Globus pallidus (tissue), 1 donor: ENCODE measurements at places on chromosomes 5 and 9.

GRCh38 chr9:79796411-79796810 lies 224.6 kb downstream of the TLE4 start:
- no peak for DNase-seq

- peak; percentile 46 for DNase-seq
Observed at GRCh38 chr5:179732918-179733771, 523 bp downstream of the MAML1 start.

- DNase-seq: no peak
Observed at GRCh38 chr9:105656131-105656921, 5.9 kb upstream of the TAL2 start.

- DNase-seq: no peak
Observed at GRCh38 chr5:40333459-40334241, 346.1 kb upstream of the PTGER4 start.

DNA sequence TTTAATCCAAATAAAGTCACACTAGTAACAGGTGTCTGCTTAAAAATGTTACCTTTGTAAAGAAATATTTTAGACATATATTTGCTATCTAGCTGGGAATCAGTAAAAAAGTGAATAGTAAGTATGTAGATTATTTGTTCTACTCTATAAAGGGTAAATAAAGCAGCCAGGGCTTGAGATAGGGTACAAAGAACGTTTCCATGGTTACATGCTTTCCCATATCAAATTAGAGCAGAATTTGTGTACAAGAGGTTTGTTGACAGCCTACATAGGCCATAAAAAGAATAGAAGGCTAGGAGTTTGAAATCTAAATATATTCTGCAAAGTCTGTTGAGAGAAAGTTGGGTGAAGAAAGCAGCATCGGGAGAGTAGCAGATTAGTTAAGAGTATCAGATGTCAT lies 160.9 kb upstream of the POU5F2 start:
- no peak for DNase-seq

DNA sequence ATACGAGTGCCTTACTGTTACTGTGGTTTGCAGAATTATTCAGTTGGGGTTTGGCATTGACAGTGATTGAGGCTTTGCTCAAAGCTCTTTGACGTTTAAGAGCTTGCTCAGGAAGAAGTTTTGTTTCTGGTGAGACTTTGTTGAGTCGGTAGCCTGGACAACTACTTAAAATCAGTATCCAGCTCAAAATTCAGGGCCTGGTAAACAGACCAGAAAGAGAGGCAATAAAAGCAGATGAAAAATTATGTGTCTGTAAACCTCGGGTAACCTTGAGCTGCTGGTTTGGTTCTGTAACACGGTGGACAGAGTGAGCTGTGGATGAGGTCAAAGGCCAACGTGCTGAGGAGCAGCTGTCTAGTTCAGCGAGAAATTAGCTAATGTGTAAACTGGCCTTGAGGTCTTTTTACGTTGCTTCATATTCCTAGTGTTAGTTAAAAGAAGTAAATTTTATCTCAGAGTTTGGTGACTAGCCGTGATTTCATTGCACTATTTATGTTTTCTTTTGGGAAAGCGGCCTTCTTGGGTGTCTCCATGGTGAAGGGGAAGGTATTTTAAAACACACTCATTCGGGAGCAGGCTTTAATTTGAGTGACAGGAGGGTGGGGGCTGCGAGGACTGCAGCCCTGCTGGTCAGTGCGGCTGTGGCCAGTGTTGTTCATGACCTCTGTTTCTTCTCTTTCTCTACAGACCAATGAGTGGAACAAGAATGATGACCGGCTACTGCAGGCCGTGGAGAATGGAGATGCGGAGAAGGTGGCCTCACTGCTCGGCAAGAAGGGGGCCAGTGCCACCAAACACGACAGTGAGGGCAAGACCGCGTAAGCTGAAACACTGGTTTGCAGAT lies 82.0 kb upstream of the TTC23L start:
- no peak for DNase-seq

DNA sequence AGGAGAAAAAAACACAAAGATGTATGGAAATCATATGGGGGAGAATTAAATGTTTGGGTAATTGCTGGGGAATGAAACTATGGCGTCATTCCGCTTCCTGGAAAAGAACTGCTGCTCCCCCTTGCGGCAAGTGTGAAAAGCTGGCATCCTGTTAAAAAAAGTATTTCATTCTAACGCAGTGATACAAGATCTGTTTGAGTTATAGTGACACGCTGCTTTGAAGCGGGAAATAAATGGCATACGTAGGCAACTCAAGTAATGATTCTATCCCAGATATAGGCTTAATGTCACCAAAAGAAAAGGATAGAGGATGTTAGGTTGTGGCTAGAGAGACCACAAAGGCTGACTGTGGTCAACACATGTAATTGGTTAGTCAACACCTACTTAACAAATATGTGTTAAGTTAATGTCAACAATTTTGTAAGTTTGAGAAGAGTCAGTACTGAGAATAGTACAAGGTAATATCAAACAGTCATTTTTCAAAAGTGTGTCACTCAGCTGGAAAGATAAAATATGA lies 70.2 kb upstream of the ALDH1A1 start:
- peak; percentile 40 for DNase-seq
